ENCODE measurements at places on chromosomes 13 and 19. TPM values are rescaled to one million over a fixed set of nuclear protein-coding genes. Genes with fewer than 3 reads are reported as not detected.

DNA sequence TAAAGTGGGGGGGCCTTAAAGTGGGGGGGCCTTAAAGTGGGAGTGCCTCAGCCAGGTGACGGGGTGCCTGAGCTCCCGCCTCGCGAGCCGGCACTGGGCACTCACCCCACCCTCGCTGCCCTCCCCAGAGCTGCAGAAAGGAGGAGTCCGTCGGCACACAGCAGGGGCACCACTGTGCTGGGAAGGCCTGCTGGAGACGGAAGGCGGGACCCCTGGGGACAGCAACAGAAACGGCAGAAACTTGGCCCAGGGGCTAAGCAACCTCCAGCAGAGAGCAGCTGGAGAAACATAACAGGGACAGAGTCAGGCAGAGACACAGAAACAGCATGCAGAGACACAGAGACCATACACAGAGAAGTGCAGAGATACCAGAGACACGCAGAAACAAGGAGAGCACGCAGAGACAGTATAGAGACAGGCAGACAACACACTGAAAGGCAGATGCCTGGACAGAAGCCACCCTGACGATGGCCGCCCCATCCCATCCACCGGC lies 7.9 kb downstream of the CFD start:
- no peak for DNase-seq

DNA sequence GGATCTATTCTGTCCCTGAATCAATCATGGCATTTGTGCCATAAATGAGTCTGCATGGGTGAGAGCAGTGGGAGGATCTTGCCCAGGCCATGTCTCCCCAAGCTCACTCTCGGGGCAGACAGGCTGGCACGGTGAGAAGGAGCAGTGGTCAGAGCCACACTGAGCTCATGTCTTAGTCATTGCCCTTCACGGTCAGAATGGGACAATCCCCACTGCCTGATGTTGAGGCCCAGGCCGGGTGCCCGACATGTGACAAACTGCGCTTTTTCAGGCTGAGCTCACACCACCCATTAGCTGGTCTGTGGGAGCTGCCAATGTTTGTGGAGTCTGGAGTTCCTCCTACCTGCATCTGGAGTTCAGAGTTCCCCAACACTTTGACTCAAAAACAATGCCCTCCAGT lies 481.9 kb downstream of the COG6 start:
- no peak for DNase-seq

GRCh38 chr13:112143753-112144615 lies 77.0 kb downstream of the SOX1 start:
- no peak for DNase-seq

GRCh38 chr13:43368003-43368402 lies 344.6 kb downstream of the DNAJC15 start:
- DNase-seq: no peak

DNA sequence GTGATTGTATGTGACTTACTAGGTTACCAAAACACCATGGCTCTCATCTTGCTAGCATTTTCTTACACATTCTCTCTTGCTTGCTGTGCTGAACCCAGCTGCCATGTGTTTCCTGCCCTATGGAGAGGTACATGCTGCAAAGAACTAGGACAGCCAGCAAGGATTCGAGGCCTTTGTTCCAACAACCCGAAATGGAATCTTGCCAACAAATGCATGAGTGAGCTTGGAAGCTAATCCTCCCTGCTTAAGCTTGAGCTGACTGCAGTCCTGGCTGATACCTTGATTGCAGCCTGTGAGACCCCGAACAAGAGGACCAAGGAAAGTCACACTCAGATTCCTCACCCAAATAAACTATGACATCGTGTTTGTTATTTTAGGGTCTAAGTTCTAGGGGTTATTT lies 651.2 kb downstream of the SLITRK6 start:
- DNase-seq: no peak

DNA sequence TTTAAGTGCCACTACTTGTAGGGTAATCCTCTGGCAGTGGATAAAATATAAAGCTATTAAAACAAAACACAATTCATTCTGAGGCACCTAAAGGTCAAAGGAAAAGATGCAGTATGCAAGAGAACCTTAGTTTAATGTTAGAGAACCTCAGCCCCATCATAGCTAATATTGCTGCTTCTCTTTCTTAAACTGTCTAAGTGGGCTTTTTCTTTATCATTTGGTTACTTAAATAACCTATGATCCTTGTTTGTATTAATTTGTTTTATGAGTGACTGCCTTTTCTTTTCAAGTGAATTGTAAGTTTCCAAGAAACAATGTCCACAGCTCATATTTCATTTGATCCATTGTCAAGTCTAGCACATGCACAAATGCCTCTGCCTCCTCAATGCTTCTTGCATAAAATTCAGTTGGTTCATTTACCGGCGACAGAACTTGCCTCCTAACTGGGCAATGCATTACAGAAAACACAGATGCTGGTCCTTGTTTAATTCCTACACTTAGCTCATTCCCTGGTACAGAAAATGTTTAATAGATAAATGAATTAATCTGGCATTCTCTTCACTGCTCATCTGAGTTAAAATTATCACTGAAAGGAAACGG lies 1049.8 kb downstream of the OLFM4 start:
- no peak for DNase-seq

- DNase-seq: peak; percentile 51
Observed at GRCh38 chr13:113458253-113459065, 5.2 kb upstream of the ADPRHL1 start.

DNA sequence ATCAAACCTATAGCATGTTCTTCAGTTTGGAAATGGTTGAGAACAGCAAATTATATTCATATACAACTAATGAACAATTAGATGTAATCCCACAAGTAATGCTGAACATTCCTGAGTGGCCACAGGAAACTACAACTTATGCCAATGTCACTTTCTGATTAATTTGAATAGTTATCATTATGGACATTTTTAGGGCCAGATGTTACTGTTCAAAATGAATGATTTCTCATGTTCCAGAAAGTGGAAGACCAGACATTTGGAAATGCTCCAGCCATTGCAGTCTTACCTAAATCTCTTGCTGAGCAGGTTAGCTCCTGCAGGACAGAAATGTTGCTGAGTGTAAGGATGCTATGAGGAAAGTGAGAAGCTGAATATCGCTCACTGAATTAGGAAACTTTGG lies 819.8 kb downstream of the PCDH9 start:
- DNase-seq: no peak

The ADAMTSL5 gene
- total RNA-seq: 17.9 TPM

The ZNF534 gene
- total RNA-seq: 3.7 TPM

The B3GNT3 gene
- 0.19 TPM for total RNA-seq
